Foreskin melanocyte (primary cell): ENCODE measurements at places on chromosomes 7 and 10.
A peak's percentile ranks its signal among the peaks of the same experiment; 100 is the strongest.

- DNase-seq, result no peak
These were observed 1.3 kb upstream of the HKDC1 start for GRCh38 chr10:69218831-69219230.

DNA sequence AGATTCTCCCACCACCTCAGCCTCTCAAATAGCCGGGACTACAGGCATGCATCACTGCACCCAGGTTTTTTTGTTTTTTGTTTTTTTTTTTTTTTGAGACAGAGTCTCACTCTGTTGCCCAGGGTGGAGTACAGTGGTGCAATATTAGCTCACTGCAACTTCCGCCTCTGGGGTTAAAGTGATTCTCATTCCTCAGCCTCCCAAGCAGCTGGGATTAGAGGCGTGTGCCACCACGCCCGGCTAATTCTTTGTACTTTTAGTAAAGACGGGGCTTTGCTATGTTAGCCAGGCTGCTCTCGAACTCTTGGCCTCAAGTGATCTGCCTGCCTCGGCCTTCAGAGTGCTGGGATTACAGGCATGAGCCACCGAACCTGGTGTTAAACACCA is 107.5 kb upstream of the KIF5B start:
- no peak for DNase-seq

DNA sequence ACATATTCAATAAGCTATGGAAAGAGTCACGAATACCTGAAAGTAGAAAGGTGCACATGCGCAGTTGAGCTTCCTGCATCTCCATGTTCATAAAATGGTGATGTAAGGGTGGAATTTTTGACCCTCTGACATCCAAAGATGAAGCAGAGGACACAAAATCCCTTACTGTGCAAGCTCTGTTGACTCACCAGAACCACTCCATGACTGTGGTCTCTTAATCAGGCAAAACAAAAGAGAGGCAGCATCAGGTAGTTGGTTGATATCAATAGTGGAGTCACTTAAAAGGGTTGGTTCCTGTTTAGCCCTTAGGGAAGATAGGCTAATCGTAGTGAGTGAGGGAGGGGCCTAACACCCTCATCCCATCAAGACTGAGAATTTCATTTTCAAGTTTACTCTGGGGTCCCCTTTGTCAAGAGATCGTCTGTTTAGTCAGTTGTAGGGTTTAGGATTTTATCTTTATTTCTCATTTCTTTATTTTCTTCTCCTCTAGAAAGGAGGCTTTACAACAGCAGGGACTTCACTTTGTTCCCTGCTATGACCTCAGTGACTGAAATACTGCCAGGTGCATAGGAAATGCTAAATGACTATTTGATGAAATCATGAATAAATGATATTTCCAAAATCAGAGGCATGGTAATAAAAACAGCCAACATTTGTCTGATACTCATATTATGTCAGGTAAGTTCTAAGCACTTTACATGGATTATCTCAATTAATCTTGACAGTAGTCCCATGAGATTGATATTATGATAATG is 98.1 kb downstream of the CD36 start:
- no peak for DNase-seq

GRCh38 chr7:42315631-42316030 is 78.6 kb upstream of the GLI3 start:
- DNase-seq, result peak; percentile 33

GRCh38 chr10:71368643-71369042 is 28.1 kb upstream of the CDH23 start:
- no peak for DNase-seq

- peak; percentile 85 for DNase-seq
These were observed 7.0 kb upstream of the GNAI1 start for GRCh38 chr7:80127412-80128160.

DNA sequence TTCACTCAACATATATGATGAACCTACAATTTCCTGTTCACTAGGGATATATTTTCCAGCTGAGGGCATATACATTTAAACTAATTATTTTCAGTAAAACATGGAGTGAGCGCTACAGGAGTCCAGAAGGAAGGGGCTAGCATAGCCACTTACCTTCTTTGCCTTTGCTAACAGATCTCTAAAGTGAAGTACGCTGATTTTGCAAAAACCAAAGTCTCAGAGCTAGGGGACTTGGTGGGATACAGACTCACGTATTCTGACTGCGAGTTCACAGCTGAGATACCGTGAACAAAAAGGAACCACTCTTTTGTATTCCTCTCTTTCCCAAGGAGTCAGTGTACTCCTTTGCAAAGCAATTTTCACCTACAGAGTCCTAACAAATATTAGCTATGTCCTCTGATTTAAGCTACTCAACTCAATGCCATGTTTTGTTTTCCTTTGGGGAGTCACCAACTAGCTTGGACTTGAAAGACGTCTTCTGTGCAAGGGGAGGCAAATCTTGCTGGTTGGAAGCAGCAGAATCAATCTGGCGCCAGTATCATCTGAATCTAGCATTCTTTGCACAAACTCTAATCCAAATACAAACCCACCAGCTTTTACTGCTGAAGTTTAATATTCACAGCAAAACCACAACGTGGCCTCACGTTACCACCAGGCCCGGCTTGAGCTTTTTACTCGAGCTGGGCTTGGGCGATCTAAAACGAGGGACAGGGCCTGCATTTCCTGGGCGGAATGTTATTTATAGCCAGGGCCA is 657 bp downstream of the CDNF start:
- peak; percentile 34 for DNase-seq

DNA sequence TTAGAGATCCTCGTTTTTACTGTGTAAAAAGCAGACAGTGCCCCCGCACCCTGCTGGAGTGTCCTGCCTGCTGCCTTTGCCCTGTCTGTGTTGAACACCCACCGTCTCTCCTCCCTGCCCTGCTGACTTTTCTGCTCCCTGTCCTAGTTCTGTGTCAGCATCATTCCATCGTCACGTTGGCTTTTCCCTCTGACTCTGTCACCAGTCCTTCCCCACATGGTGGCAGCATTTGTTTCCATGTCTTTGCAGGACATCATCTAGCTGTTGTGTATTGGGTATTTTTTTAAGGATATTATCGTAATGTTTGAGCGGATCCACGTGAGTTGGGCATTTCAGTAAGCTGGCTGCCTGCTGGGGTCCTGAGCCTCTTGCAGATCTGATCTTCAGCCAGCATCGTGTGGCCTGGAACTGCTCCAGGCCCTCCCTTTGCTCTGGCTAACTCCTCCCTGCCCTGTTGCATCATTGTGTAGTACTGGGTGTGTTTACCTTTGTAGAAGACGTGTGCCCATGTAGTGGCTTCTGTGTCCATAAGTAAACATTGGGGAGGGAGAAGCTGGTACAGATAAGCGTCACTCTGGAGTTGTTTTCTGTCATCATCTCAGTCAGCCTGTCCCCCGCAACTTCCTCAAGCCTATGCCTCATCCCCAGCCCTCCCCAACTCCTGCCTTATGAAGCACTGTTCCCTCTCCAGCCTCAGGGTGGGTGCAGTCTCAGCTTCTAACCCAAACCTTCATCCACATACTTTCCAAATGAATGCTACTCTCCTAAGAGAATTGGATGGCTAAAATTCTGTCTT is 44.3 kb downstream of the TRRAP start:
- no peak for DNase-seq

DNA sequence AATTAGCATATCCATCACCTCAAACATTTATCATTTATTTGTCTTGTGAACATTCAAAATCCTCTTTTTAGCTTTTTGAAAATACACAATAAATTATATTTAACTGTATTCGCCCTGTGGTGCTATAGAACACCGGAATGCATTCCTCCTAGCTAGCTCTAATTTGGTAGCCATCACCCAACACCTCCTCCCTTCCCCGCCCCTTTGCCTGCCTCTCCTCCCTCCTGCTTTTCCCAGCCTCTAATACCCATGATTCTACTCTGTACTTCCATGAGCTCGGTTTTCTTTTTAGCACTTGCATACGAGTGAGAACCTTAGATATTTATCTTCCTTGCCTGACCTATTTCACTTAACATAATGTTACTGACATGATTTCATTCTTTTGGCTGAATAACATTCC is 80.1 kb downstream of the ANKRD26 start:
- DNase-seq, result no peak

DNA sequence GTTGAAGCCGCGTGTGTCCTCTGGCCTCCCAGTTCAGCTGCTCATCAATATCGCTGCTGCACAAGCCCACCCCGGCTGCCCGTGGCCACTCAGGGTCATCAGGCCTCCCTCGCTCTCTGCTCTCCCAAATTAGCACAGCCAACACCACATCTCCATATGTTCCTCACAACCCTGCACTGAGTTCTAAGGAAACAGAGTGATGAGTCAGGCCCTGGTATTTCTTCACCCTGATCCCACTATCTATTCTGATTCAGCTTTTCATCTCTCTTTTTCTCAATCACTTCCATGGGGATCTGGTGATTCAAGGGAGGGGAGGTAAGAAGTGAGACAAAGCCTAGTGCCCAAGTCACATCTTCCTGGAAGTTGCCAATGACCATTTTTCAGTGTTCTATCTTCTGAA is 23.8 kb downstream of the CYTH3 start:
- no peak for DNase-seq

GRCh38 chr10:73017955-73018480 is 63.4 kb upstream of the PLA2G12B start:
- no peak for DNase-seq

DNA sequence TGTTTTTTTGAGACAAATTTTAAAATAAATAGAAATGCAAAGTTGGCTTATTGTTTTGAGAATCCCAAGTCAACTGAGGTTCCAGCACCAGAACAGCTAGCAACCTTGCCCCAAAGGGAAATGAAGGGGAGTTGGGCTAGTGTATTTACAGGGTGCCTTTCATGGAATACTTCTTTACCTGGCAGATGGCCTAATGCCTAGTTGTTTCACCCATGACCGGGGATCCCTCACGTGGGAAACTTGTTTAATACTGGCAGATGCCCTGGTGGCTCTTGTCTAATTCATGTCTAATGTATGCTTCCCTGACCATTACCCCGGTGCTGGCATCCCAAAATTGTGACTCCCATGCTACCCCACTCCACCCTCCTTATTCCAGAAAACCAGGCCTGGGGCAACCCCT is 861.1 kb upstream of the ZWINT start:
- DNase-seq, result no peak

- no peak for DNase-seq
These were observed 80.4 kb upstream of the MGMT start for GRCh38 chr10:129386415-129387257.

- no peak for DNase-seq
These were observed 3.0 kb upstream of the EBF3 start for GRCh38 chr10:129966889-129967578.

DNA sequence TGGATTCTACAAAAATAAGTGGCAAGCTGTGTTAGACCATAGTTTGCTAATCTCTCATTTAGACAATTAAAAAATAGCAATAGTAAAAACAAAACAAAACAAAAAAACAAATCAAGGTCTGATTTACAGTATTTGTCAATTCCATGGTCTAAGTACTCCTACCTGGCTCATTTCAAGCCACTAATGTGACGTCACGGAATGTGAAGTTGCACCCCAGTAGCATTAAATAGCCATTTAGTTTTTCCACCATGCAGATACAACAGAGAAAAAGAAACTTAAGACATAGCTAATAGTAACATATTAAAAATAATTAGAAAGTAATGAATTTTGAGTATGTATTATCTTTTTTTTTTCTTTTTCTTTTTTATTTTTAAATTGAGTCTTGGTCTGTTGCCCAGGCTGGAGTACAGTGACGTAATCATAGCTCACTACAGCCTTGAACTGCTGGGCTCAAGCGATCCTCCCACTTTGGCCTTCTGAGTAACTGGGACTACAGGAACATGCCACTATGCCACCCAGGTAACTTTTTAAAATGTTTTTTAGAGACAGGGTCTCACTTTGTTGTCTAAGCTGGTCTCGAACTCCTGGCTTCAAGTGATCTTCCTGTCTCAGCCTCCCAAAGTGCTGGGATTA is 101.2 kb downstream of the MKX start:
- no peak for DNase-seq

DNA sequence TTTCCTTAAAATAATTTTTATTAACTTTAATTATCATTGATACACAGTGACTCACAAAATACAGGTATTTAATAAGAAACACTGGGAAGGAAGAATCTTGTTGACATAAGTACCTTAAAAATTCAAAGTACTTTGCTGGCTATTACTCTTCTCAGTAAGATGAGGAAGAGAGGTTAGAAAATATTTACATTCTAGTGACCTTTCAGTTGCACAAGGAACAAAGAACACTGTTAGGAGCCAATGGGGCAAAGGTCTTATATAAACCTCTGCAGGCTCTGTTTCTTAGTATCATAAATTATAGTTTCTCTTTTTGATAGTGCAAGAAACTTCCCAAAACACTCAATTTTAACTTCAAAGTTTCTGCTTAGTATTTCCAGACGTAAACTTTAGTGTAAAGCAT is 4.8 kb upstream of the TAX1BP1 start:
- DNase-seq, result no peak

- no peak for DNase-seq
These were observed 9.7 kb upstream of the ADAMTS14 start for GRCh38 chr10:70662362-70663220.

DNA sequence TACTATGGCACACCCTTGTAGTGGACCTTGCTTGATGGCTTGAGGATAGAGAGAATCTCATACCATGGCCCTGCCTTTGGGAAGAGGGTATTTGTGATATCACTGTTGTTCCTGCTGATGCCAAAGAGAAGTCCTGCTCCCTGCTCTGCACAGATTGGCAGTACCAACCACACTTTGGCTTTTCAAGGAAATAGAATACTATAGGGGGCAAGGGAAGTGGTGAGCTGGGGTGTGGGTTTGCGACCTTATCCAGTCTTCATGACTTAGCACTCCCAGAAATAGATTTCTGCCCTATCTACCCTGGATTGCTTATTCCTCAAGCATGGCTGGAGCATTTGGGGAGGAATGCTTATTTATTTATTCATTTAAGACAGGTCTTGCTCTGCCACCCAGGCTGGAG is 6.8 kb upstream of the MAPK8 start:
- no peak for DNase-seq

DNA sequence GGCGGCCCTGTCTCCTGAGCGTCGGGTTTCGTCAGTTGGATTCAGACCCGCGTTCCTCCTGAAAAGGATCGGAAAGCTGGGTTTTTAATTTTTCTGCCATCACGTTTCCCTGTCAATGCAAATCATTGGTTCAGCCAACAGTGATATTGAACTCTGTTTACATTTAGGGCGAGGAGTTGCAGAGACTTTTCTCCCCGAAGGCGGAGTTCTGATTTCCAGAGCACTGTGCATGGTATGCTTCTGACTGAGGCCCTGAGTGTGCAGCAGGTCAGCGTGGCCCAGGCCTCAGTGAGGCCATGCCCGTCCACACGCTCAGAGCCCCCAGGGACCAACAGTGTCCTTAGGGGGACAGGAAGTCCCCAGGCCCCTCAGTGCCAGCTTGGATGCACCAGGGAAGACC is 27.1 kb downstream of the NKX6-2 start:
- no peak for DNase-seq

- no peak for DNase-seq
These were observed 9.0 kb upstream of the CFTR start for GRCh38 chr7:117470777-117471176.

GRCh38 chr7:24325708-24326107 is 41.7 kb downstream of the NPY start:
- DNase-seq, result no peak

- DNase-seq, result no peak
These were observed 176.3 kb upstream of the ZNF32 start for GRCh38 chr10:43824934-43825333.

DNA sequence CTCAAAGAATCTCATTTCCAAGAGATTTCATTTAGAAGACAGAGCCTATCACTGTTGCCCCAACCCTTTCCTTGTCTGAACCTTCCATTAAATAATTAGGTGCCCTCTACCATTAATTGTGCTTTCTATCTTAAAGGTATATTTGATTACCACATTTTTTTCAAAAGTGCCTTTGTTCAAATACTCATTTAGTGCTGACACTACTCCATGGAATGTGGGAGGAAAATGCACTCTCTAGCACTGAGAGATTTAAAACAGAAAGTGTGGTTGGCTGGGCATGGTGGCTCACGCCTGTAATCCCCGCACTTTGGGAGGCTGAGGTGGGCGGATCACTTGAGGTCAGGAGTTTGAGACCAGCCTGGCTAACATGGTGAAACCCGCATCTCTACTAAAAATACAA is 119.8 kb downstream of the CACNA2D1 start:
- DNase-seq, result no peak
